Epithelial cell of proximal tubule (primary cell): ENCODE measurements at places on chromosomes 7 and 10. TPM values are rescaled to one million over a fixed set of nuclear protein-coding genes. Genes with fewer than 3 reads are reported as not detected.

GRCh38 chr7:154853727-154854095, 149.2 kb downstream of the PAXIP1 start:
- no peak for DNase-seq

- DNase-seq = no peak
These were observed 975.2 kb upstream of the GHITM start for GRCh38 chr10:83164156-83164555.

GRCh38 chr10:59830601-59831259, 75.6 kb downstream of the CCDC6 start:
- no peak for DNase-seq

GRCh38 chr7:106485919-106486318, 175.0 kb downstream of the CCDC71L start:
- no peak for DNase-seq

DNA sequence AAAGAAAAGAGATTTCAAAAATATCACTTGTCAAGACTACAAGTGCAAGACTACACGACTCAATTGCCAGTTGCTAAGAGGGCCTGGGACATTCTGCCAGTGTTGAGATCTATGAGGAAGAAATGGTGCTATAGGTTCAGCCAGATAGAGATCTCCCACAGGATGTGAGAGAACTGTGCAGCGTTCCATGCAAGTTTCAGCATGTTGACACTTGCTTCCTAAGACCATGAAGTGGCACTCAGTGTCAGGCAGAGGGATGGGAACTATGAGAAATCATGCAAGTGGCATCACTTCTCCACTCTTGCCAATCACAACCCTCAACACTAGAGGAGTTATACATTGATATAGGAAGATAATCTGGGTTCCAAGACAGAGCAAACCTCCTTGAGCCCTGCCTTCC, 210.3 kb downstream of the CHRM2 start:
- DNase-seq = no peak

DNA sequence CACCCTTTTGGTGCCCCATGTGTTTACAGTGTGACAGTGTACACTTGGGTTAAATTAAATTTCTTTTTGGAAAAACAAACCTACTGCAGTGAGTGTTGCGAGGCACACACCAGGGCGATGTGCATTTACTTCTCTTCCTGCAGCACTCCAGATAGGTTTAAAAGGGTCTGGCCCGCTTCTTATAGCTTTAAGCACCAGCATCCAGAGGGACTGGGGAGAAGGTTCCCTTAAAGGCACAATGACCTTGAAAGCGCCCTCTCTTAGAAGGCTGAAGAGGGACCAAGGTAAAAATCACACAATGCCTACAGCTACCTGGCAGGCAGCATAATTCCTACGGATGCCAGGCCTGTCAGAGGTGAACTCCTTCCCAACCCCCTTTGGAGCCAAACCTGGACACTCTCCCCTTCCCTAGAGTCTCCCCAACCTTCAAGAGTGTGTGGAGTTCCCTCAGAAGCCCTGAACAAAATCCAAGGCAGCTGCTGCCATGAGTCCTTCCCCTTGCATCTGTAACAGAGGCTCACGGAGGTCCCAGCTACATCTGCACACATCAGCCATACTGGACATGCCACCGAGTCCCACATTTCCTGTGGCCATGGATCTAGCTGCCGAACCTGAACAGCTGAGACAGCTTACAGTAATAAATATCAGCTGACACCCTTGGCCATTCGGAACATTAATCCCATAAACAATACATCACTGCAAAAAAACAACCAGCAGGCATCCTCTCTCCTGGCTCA, 33.2 kb downstream of the TRIM8 start:
- DNase-seq = no peak

GRCh38 chr10:62106929-62107519, 161.6 kb downstream of the RTKN2 start:
- DNase-seq = no peak

- DNase-seq = no peak
These were observed 240.8 kb downstream of the PTEN start for GRCh38 chr10:88104223-88104622.

DNA sequence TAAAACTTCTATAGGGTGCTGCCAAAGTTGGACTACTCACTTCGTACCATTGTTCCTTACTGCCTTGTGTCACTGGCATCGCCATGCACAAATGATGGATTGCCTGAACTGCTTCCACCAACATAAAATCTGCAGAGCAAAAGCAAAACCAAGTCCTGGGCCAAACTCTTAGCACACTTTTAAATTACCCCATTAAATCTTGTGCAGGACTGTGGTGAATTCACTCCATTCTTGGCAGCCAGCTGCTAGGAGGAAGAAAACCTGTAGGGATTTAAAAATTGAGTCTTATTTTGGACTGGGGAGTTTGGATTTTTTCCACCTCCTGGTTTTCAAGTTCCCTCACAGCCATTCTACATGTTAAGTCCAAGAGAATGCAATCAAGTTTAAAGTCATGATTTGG, 646.9 kb downstream of the SORCS3 start:
- DNase-seq = no peak

- DNase-seq = no peak
These were observed 41.5 kb downstream of the PRF1 start for GRCh38 chr10:70561070-70561469.

GRCh38 chr7:77558284-77558967, 21.3 kb downstream of the PTPN12 start:
- no peak for DNase-seq

DNA sequence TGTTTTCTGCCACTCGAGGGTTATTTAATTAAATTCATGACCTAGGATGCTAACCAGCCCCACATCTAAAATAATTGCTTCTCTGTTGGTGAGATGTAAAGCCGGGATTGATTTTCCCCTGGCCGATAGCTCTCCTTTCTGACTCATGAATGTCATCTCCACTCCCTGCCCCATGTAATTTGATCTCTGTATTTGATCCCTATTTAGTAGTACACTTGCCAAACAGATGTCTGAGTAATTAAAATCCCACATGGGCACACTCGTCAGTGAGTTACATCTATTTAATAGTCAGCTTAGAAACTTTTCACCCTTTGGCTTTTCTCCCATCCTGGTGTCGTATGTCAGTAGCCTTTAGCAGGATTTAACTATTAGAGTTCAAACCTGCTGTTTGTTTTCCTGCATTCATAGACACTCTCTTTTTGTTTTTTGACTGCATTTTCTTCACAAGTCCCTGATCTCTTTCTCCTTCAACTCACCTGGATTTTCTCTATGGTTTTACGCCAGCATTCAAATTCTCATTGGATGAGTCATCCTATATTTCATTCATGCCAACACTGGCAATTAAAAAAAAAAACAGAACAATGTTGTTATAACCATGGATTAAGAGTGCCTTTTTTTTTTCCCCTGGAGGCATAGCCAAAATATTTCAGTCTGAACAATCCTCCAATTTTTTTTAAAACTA, 82.7 kb downstream of the SPAG6 start:
- DNase-seq = peak; percentile 81

DNA sequence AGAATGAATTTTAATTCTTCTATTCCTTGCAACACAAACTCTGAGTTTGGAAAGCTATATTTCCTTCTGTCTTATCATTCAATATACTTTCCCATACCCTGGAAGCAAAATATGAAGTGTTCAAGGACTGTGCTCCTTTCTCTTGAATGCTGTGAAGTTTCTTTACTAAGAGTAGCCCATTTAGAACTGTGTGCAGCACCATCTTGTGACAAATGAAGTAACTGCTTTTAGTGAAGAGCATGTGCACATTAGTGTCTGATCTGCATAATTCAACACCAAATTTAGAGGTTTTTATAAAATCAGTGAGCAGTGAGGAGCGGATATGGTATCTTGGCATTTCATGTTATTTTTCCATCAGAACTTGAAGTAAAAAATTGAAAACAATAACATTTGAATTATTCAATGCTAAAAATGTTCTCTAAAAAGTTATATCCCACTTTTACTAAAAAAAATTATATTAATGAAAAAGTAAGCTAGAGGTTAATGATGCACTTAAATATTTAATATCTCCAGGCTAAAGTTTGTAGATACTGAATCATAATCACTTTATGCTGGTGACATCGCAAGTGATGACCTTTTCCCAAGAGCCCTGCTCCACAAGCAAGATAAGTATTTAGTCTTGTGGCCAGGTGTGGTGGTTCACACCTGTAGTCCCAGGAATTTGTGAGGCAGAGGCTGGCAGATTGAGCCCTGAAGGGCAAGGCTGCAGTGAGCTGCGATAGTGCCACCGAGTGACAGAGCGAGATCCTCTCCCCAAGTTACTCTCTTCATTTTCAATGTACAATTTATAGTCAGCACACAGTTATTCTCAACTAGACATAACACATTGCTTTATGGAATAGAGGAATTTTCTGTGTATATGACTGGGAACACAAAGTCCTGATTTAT, 108.8 kb upstream of the PCLO start:
- DNase-seq = no peak

DNA sequence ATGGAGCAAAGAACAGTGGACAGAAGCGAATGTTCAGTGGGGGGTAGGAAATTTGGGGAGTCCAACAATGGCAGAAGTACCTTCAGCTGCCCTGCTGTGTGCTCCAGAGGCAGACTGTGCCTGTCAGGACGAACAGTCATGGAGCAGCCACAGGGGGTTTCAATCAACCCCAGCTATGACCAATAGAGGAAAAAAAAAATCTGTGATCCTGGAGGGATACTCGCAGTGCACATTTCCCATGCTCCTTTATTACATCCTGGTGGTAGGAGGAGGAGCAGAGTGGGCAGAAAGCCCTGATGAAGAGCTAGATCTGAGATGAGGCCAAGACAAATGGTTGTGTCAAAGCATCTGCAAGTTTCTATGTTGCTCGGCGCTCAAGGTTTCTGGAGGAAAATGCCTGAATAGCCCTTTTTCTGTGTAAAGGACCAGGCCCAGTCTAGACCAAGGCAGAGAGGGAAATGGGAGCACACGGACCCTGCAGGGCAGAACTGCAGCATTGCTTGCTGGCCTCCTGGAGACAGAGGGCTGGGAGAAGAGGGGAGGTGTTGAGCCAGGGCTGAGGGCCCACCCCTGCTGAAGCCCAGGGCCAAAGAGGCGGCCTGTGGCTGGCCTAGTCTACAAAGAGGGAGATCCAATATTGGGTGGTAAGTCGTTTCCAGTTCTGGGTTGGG, 201.5 kb downstream of the GRID1 start:
- no peak for DNase-seq

DNA sequence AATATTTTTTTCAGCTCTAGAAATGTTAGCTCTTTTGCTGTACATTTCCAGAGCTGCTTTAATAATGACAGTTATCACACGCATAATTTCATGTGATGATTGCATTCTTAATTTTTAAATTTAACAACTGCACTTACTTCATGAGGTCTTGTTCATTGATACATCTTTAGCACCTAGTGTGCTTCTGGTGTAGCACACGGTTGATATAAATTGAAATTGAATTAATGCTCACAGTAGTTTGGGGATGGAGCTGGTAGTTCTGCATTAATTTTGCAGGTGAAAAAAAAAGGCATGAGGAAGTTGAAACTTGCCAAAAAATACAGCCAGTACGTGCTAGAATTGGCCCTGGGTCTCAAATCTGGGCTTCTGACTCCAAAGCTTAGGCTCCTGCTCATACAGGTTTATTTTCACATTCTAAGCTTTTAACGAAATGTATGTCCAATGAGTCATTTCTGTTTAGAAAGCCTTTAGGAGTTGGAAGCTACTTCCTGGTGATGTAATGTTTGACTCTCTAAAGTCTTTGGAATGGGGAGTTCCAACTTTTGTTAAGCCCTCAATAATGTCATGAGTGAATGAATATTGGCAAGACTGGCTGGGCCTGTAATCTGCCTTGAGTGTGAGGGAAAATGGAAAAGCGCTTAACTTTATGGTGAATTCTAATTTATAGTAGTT, 62.5 kb downstream of the DAGLB start:
- peak; percentile 98 for DNase-seq

GRCh38 chr10:93465806-93466675, 16.1 kb downstream of the MYOF start:
- DNase-seq = peak; percentile 92

GRCh38 chr10:74634995-74635536, 191.3 kb upstream of the KAT6B start:
- DNase-seq = no peak

DNA sequence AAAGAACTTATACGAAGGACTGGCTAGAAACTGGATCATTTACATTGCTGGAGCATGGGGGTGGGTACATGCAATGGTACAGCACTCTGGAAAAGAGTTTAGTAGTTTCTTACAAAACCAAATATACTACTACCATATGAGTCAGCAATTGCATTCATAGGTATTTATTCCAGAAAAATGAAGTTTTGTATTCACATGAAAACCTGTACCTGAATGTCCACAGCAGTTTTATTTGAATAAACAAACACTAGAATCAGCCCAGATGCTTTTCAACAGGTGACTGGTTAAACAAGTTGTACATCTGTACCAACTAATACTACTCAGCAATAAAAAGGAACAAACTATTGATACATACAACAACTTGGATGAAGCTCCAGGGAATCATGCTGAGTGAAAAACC, 3.4 kb downstream of the SCIN start:
- no peak for DNase-seq

DNA sequence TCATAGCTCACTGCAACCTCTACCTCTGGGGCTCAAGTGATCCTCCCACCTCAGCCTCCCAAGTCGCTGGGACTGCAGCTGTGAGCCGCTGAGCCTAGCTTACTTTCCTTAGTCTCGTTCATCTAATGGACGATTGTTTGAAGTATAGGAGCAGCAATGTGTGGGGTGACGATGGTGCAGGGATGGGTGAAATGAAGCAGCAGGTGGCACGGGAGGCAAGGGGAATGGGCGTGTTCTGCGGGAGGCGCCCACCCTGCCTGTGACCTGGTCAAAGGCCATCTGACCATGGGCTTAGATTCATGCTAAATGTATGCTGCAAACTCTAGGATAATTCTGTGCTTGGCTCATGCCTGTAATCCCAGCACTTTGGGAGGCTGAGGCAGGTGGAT, 210.7 kb downstream of the MAD1L1 start:
- no peak for DNase-seq

DNA sequence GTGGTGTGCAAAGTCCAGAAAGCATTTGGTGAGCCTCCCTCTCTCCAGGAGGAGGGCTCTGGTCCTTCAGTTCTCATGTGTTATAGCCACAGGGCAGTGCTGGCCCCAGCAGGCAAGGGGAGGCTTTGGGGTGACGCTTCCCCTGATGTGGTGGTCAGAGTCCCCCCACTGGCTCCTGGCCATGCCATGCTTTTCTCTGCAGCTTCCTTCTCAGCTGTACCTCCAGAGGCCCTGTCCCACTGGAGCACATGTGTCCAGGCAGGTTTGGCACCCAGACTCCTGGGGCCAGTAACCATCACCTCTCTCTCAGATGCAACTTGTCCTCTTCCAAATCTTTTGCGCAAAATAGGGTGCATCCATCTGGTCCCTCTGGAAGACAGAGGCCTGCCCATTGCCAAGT, 233.0 kb upstream of the ZNF32 start:
- no peak for DNase-seq

DNA sequence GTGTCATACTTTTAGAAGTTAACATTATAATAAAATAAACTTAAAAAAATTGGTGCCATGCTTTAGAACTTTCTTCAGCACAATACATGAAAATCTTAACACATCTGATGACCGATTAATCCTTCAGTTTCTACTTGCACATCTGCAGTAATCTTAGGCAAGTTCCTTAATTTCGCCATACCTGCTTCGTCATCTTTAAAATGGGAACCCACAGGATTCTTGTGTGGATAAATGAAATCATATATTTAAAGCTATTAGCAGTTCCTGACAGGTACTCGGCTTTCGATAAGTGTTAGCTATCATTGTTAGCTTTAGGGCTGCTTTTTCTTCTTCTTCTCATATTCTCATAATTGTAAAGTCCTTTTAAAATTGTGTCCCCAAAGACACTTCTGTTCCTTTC, 907 bp upstream of the VPS50 start:
- DNase-seq = no peak

The SSC4D gene
- total RNA-seq = 1.2 and 2.1 TPM in 2 replicates

The EBLN1 gene
- not detected in 2 replicates for total RNA-seq

The ATAD1 gene
- 24.5 and 24.8 TPM in 2 replicates for total RNA-seq

The GDF2 gene
- not detected in 2 replicates for total RNA-seq

The EIF4EBP2 gene
- total RNA-seq = 24.3 and 27.9 TPM in 2 replicates

The PLEKHS1 gene
- not detected in 2 replicates for total RNA-seq

The TMEM196 gene
- total RNA-seq = not detected in 2 replicates
